ENCODE measurements at places on chromosomes 1 and 21. TPM values are rescaled to one million over a fixed set of nuclear protein-coding genes. Genes with fewer than 3 reads are reported as not detected.

Gene KCNK2
- total RNA-seq, result 0.08 TPM

Gene DDR2
- total RNA-seq, result 26.9 TPM

Gene LYPD8
- not detected for total RNA-seq

Gene FCRL1
- not detected for total RNA-seq

Gene DMRTA2
- not detected for total RNA-seq

Gene CFHR5
- not detected for total RNA-seq

Gene NCF2
- 4.5 TPM for total RNA-seq

Gene LCE2A
- total RNA-seq, result not detected

Gene STUM
- 0.85 TPM for total RNA-seq

Gene PITHD1
- 40.3 TPM for total RNA-seq

Gene LCE1C
- total RNA-seq, result not detected

Gene LCA5L
- 0.80 TPM for total RNA-seq

Gene CFHR2
- not detected for total RNA-seq

Gene OR2L8
- not detected for total RNA-seq

Gene PLPPR4
- total RNA-seq, result 0.11 TPM

Gene ADGRL4
- 19.3 TPM for total RNA-seq

All from left ventricle myocardium inferior (tissue), 1 donor.